Stimulated activated CD8-positive, alpha-beta memory T cell treated with anti-CD3 and anti-CD28 coated beads, Interleukin-15, amount 100 ng/mL, for 48 hours (primary cell): ENCODE measurements at places on chromosomes 6 and 20.

DNA sequence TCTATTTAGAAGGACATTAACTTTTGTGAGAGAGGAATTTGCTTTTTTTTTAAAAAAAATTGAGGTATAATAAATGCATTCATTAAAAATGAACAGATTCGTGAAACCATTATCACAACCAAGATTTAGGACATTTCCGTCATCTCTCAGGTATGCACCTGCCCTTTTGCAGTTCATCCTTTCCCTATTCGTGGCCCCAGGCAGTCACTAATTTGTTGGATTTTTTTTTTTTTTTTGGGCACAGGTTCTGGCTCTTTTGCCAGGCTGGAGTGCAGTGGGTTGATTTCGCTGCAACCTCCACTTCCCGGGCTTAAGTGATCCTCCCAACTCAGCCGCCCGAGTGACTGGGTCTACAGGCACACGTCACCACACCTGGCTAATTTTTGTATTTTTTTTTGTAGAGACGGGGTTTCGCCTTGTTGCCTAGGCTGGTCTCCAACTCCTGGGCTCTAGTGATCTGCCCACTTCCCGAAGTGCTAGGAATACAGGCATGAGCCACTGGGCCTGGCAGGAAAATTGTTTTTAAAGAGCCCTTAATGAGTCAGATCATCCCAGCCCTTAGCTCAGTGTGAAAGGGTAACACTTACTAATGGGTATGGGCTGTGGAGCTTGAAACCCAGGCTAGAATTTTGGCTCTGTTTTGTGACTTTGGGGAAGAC is 9.2 kb downstream of the PHF3 start:
- no peak for DNase-seq

- no peak for DNase-seq
Measured at GRCh38 chr20:53828682-53829254, 235.1 kb upstream of the ZNF217 start.

- DNase-seq = no peak
Measured at GRCh38 chr6:146027586-146028251, 1.1 kb upstream of the GRM1 start.

DNA sequence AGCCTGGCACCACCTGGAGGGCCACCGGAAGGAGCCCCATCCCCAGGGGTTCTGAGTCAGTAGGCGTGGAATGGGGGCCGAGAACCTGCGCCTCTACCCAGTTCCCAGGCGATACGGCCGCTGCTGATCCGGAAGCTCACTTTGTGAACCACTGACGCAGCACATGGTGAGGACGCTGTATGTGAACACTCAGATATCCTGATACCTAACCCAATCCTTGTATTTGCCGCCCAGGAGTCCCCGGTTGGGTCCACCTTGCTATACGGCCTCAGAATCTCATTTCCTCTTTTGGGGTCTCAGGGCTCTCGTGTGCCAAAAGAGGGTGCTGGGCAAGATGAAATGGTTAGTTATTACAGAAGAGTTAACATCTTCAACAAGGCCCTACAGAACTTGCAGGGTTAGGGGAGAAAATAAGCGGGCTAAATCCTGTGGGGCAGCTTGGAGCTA is 604 bp upstream of the RAB5IF start:
- DNase-seq = no peak

DNA sequence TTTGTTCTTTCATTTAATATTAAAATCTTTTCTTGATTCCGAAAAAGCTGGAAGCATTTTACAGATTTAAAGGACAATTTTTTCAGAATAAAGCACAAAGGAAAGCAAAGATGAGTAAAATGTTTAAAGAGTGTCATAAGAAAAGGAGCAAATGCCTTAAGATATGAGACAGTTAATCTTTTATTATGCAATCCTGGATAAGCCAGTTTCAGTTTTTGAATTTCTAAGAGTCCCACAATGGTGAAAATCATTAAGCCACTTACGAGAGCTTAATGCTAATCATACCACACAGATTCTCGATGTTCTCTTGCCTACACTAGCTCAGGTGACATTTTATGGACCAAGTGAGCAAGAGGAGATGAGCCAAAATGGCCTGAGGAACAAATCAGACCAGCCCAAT is 103.7 kb upstream of the RNF217 start:
- no peak for DNase-seq

GRCh38 chr6:137880746-137881521 is 13.9 kb downstream of the TNFAIP3 start:
- no peak for DNase-seq

- no peak for DNase-seq
Measured at GRCh38 chr20:18609741-18610140, 21.9 kb downstream of the DTD1 start.

GRCh38 chr20:57578476-57579165 is 17.7 kb downstream of the PCK1 start:
- no peak for DNase-seq

DNA sequence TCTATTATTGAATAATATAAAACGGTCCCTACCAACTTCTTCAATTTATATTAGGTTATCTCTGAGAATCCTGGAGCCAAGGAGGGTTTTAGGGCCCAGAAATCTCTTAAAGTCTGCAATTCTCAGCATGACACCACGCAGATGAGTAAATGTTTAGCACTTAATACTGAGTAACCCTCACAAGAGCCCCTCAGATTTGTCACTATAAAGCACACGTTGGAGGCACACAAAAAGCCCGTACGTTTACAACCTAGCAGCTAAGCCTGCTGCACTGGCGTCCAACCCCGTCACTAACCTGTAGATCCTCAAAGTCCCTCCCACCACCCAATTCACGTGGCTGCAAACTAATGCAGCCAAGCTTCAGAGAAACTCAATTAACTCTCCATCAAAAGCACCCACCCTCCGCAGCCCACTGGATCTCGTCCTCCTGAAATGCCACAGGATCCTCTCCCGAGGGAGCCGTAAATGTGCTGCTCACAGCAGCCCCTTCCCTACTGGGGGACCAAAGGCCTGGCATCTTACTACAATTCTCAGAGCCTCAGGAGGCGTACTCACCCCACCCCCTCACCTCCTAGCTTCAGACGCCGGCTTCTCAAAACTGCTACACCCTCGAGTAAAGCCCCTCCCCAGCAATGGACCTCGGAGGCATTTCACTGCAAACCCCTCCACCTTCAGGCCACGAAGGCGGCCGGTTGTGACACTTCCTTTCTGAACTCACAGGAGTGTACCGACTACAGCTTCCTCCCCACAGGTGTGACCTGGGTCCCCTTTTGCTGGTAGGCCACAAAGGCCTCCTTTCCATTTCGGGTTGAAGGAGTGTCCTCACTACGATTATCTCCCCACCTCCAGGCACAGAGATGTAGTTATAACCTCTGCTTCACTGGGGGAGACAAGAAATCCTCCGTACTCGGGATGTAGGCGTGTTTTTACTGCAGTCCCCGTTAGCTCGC is 909 bp downstream of the CPNE1 start:
- peak; percentile 27 for DNase-seq

GRCh38 chr6:162854228-162854627 is 126.5 kb downstream of the PACRG start:
- DNase-seq = no peak

GRCh38 chr20:45138561-45139300 is 14.5 kb upstream of the WFDC12 start:
- DNase-seq = peak; percentile 68

GRCh38 chr20:35978041-35978513 is 9.7 kb downstream of the CNBD2 start:
- no peak for DNase-seq

DNA sequence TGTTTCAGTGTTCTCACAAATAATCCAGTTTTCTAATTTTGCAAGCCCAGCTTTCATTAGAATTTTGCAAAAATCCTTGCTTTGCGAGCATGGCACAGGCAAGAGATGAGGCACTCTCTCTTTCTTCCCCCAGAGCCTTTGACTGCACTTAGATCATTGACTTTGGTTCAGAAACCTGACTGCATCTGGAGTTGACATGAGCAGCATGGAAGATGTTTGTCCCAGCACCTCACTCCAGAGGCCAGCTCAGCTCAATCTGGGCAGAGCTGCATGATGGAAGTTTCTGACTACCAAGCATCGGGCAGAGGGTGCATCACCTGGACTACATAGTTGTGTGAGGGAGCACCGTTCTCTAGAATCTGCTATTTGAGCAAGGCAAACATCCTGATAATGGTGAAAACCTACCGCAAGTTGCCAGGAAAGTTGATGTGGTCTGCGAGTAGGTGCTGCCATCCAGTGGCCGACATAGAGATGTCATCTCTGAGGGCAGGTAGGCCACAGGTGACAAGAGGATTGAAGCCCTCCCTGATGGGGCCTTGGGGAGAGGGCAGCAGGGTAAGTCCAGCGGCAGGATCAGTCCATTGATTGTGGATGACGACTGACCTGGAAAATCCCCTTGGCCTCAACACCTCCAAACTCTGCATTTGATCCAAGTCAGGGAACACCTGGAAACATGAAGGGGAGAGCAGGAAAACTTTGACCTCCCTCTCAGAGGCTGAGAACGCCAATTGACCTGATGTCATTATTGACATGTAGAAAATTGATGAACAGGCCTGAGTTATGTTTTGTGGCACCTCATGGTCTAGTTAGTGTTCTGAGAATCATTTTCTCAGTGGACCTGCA is 3.8 kb upstream of the LPA start:
- peak; percentile 11 for DNase-seq
